Activated CD8-positive, alpha-beta memory T cell treated with anti-CD3 and anti-CD28 coated beads for 24 hours (primary cell): ENCODE measurements at places on chromosomes 6 and 20.

DNA sequence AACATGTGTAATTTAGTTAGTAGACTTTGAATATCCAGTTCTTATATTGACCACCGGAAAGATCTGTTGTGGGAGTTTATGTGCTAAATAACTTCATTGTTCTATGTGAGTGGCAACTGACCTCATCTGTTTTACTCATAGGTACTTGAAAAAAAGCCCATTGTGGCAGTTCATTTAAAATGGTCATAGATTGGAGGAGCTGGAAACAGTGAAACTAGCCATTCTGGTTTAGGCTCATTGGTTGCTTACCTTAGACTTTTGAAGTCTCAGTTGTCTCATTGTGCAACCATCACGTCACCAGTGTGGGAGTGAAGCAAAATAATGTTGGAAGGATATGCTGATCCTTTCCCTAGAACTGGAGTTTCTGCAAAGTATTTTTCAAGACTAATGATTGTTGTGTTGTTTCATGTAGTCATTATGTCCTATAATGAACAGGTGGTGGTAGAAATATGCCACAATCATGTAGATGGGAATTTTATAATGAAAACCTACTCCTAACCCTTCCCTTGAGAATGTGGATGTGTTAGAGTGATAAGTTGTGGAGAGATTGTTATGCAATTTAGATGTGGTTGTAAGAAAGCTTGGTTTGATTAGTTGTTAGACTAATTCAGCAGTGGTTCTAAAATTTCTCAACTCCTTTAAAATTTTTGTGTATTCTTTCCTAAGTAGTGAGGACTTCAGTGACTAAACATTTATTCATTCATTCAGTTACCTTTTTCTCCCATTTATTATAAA lies 18.3 kb downstream of the DSP start:
- no peak for DNase-seq

- peak; percentile 87 for DNase-seq
These were observed 8.1 kb upstream of the PFDN4 start for GRCh38 chr20:54199721-54200176.

DNA sequence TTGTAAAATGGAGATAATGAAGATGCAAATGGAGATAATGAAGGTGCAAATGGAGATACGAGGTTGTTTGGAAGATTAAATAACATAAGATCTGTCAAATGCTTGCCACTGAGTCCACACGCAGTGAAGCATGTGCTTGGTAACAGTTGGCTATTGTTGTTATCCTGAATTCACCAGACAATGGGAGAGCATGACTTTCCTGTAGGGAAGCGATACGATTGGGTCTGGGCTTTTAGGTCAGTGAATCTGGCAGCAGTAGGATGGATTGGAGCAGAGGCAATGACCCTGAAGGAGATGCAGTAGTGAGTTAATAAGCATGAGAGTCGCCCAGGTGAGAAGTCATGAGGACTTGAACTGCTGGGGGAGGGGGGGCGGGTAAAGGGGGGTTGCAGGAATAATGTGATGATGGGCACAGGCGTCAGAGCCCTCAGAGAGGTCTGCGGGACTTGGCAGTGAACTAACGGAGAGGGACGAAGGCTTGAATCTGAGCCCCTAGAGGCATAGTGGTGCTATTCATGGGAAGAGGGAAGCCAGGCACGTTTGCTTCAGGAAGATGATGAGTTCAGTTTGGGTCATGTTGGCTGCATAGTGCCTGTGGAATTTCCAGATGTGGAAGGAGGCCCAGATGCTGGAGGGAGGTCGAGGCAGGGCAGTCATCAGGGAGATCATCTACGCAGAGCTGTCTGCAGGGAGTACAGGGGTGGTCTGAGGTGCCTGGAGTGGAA lies 55.4 kb downstream of the ZDHHC14 start:
- no peak for DNase-seq

- DNase-seq: peak; percentile 59
These were observed 334.9 kb upstream of the JARID2 start for GRCh38 chr6:14910692-14911547.

- no peak for DNase-seq
These were observed 40.3 kb downstream of the KIF6 start for GRCh38 chr6:39684790-39685488.

DNA sequence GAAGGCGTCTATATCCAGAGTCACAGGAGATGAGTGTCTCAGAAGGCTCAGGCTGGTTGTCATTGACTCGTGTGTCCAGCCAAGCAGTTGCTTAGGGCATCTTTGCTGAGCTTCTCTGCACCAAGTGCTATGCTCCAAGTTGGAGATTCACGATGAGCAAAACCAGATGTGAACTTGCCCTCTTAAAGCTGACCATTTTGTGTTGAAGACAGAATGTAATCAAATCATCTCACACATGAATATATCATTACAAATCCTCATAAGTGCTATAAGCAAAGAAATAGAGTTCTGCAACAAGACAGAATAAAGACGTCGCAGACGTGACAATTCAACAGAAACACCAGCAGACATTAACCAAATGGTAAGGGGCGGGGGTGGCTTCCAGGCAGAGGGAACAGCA lies 103.9 kb downstream of the ALDH8A1 start:
- no peak for DNase-seq

DNA sequence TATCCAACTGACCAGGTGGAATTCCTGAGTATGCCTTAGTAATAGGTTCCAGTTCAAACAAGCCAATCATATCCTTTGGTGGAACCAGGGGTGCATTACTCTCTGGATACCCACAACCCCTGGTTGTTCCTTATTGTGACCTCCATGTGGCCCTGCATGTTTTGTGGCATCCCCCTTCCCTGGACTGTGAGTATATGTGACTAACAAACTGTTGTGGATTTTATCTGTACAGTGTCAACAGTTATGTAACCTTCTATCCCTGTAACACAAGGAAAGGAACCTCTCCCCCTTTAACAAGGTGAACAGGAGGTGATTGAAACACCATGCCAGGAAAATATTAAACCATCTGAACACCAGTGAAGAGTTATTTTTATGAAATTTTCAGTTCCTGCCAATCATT lies 46.2 kb downstream of the MLIP start:
- no peak for DNase-seq

GRCh38 chr20:59137532-59137931 lies 26.1 kb upstream of the ZNF831 start:
- DNase-seq: no peak

DNA sequence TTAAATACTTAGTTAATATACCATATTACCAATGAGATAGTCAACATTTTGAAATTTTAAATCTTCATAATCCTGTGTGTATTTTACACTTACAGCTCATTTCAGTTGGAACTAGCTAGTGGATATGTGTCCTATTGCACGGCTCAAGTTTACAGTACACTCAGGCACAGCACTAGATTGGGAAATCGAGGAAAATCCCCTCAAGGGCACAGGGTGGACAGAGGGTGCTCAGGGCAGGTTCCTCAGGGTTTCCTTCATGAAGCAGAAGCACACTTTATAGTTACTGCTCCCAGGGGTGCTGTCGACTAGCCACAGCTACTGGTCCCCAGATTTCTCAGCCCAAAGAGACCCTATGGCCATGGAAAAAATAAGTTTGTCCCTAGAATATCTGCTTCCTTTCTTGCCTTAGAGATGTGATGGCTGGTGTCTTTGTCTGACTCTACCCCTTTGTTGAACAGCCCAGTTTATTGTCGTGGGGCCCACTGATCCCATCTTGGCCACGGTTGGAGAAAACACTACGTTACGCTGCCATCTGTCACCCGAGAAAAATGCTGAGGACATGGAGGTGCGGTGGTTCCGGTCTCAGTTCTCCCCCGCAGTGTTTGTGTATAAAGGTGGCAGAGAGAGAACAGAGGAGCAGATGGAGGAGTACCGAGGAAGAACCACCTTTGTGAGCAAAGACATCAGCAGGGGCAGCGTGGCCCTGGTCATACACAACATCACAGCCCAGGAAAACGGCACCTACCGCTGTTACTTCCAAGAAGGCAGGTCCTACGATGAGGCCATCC lies 1.5 kb downstream of the BTN2A1 start:
- no peak for DNase-seq

- DNase-seq: no peak
These were observed 12.2 kb upstream of the AKIRIN2 start for GRCh38 chr6:87714093-87714842.

DNA sequence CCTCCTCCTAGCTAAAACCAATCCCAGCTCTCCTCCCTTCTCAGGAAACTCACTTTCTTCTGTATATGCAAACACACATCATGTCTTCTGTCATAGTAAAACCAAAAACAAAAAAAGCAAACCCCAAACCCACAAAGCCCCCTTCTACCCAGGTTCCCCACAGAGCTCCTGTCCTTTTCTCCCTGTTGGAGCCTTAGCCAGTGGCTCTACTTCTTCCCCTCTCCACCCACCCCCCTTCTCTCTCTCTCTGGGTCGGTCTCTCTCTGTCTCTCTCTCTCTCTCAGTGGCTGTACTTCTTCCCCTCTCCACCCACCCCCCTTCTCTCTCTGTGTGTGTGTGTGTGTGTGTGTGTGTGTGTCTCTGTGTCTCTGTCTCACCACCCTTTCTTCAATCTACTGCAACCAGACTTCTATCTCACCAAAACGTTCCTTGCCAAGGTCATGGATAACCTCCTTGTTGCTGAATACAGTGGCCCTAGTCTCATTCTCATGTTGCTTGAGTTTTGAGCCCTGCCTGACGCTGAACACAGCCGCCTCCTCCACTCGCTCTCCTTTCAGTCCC lies 8.7 kb upstream of the OSER1 start:
- no peak for DNase-seq

GRCh38 chr20:10794765-10795164 lies 121.0 kb upstream of the JAG1 start:
- no peak for DNase-seq

DNA sequence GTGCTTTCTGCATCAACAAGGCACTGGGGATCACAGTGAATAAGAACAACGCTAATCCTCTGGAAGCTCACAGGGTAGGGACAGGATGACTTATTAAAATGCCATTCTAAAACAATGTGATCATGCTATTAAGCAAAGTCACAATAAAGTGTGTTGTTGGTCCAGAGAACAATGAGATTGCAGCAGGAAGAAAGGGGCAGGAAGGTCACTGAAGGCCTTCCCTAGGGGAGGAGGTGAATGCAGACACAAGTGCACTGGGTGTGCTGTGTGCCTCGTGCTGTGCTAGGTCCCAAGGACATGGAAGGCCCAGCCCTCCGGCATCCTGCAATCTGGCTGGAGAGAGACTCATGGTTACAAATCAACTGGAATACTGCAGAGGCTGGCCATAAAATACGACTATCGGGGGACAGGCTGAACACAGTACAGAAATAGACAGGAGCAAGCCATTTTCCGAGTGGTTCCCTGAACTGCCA lies 55.7 kb downstream of the LYRM4 start:
- no peak for DNase-seq

- no peak for DNase-seq
These were observed 964.6 kb upstream of the SLC35B3 start for GRCh38 chr6:9399916-9400315.

- no peak for DNase-seq
These were observed 3.9 kb downstream of the ZMYND8 start for GRCh38 chr20:47352332-47353238.

DNA sequence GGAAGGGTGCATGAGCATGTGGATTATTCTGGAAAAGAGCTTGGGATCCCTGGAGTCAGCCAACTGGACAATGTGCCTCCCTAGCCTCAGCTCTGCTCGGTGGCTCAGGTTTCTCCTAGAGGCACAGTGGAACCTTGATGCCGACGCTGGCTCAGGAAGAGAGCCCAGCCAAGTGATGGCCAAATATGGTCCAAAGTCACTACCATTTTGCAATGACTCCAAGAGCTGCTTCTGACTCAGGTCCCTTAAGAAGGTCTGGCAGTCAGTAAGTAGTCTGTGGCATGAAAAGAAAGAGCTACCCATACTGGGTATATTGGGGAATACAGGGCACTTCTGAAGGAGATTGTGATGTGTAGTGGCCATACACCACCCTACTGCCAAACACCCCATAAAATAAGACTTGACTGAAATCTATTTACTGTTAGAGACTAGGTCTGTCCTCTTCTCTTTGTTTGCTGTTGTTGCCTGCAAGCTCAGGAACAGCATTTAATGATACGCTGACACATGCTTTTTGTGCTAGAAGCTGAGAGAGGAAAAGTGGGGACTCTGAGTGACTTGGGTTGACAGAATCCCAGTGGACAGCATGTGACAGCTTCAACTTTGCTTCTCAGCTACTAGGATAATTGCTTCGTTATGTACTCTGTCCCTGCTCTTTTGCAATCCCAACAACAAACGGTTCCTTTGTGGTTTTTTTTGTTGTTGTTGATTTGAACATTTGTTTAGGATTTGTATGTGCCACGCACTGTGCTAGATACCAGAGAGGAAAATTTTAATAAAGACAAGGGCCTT lies 30.3 kb upstream of the OGFRL1 start:
- no peak for DNase-seq

DNA sequence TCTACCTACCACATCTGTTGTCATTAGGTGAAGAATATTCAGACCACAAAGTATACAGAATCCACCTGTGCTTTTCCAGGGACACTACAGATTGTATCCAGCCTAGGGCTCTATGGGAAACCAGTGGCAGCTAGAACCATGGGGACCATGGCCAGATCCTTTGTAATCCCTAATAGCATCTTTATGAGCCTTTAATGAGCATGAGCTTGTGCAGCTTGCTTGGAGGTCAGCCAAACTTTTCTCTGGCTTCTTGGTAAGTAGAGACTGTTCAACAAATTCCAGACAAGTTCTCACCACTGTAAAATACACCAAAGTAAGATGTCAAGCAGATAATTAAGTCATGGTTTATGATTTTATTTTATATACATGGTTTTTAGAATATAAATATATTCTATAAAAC lies 301.6 kb upstream of the ADGRB3 start:
- DNase-seq: no peak

DNA sequence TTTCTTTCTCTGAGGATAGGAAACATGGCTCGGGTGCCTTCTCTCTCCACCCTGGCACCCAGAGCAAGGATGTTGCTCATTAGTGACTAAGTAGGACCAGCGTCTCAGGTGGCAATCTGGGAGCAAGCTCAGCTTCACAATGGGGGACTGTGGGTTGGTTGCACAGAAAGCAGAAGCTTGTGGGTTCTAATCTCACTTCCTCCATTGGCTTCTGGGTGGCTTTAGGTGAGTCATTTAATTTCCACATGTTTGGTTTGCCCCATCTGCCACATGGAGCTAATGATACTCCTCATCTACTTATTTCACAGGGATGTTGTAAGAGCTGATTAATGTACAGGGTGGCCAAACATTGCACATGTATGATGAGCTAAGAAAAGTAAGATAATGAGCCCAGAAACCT lies 54.8 kb upstream of the AKIRIN2 start:
- DNase-seq: no peak

DNA sequence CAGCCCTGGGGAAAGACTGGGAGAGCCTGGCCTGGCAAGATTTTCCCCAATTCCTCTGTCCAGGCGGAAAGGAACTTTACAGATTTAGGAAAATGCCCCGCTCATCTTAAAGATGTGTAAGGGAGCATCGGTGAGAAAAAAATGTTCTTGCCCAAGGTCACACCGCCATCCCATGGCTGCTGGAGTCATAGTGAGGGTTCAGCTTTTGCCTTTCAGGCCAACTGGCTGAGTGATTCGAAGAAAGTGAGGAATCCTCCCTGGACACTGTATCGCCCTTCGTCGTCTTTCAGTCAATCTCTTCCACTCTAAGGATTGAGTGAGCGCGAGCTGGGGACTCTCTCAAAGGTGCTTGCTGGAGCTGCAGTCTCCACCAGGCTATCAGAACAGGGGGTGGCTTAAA lies 1.4 kb downstream of the WFDC2 start:
- no peak for DNase-seq

GRCh38 chr6:35730745-35731413 lies 6.0 kb upstream of the ARMC12 start:
- DNase-seq: no peak

GRCh38 chr6:97978855-97979271 lies 695.8 kb upstream of the MMS22L start:
- no peak for DNase-seq
